WTC11 (cell line): ENCODE measurements at places on chromosomes 2 and 18.

DNA sequence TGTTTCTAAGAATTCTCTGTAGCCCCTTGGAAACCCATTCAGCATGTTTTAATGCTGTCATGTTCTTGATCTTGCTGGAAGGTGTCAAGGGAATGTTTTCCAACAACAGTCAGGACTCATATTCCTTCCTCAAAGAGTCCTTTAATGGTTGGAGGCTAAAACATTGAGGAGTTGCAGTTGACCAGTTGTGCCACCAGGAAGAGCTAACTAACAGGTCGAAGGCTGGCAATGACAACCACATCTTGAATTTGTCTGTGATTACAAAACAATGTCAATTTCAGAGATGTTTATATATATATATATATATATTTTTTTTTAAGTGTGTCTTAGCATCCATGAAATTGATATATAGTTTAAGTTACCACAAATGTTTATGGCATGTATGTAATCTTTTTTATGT, 151.5 kb downstream of the INO80D start:
- no peak for DNase-seq

- DNase-seq = no peak
Measured at GRCh38 chr18:47999801-48000248, 69.4 kb upstream of the SMAD2 start.

GRCh38 chr2:17115042-17115441, 403.2 kb downstream of the RAD51AP2 start:
- no peak for DNase-seq

- no peak for DNase-seq
Measured at GRCh38 chr2:85648619-85649018, 19.4 kb downstream of the SFTPB start.

DNA sequence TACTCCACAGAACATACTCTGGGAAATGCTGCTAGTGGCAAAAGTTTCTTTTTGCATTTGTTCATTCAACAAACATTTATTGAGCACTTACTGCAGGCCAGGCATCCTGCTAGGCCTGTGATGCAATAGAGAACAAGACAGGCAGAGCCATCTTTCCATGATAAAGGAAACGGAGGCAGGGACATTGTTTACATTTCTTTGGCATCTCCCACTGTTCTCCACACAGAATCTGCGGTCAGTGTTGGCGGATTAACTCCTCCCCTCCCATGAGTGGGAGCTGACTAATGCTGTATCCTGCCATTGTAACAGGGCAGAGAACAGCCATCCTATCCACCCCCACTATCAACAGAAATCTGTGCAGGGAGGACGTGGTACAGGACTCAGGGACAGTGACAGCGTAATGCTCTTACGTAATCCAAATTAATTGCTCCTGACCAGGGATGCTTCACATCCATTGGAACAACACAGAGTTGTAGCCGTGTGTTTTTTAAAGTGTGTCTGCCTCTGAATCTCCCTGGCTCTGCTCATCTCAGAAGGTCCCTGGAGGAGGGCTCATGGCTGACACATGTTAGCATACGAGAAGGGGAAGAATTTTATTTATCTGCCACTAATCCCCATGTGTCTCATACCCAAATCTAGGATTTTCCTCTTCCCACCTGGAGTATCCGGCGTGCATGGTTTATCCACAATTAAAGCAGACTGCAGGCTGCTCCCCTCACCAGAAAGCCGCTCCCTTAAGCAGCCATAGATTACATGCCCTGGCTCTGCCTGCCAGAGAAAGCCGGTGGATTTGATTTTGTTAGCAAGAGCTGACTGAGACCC, 32.3 kb downstream of the STEAP3 start:
- DNase-seq = no peak

DNA sequence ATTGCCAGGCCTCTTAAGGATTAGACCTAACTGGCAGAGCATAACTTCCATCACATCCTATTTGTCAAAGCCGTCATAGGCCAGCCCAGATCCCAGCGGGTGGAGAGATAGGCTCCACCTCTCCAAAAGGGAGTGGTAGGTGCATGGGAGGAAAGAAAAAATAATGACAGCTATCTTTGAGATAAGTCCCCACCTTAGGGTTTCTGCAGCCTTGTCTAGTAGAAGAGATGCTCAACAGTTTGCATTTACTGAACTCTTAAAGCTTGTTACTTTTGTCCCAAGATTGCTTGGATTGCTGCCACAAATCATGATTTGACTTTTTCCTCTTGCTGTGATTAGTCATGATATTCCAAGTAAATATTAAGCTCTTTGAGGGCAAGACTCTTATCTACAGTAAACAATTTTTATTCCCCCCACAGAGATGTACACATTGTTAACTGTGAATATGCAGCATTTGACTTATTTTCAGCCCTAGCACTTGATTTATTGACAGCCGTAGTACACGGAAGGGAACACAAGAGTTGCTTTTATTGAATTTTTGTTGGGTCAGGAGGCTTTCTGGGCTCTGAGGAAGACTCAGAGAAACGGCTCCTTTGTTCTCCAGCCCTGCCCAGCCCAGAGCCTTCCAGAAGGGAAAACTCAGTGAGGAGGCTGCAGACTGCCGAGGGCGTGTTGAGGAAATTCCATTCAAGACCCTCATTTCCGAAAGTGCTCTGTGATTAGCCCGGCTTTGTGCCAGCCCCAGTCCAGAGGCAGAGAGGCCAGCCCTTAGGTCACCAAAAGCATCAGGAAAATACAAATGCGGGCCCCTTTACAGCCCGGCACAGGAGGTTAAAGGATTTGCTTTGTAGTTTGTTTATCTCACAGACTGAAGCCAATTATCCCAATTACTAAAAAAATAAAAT, 75.5 kb upstream of the ZNF532 start:
- DNase-seq = no peak
